NCI-H1048 (cell line): ENCODE measurements at places on chromosomes 6 and 20.

- DNase-seq, result no peak
Observed at GRCh38 chr6:136764517-136764993, 27.7 kb downstream of the MAP3K5 start.

DNA sequence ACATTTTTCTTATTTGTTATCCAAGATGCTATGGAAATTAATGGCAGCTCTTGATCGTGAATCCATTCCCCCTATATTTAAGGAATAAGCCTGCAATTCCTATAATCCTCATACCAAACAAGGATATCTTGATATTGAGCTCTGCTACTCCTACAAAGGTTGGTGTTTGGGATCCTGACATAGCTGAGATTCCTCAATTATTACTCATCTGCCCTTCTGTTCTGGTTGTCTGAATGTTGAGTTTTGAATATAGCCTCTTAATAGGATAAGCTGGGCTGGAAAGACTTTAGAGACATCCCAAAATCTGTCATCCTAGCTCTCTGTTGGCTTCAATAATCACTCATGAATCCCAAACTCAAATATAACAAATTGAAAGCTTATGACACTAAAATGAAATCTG lies 49.9 kb downstream of the CLIC5 start:
- no peak for DNase-seq

DNA sequence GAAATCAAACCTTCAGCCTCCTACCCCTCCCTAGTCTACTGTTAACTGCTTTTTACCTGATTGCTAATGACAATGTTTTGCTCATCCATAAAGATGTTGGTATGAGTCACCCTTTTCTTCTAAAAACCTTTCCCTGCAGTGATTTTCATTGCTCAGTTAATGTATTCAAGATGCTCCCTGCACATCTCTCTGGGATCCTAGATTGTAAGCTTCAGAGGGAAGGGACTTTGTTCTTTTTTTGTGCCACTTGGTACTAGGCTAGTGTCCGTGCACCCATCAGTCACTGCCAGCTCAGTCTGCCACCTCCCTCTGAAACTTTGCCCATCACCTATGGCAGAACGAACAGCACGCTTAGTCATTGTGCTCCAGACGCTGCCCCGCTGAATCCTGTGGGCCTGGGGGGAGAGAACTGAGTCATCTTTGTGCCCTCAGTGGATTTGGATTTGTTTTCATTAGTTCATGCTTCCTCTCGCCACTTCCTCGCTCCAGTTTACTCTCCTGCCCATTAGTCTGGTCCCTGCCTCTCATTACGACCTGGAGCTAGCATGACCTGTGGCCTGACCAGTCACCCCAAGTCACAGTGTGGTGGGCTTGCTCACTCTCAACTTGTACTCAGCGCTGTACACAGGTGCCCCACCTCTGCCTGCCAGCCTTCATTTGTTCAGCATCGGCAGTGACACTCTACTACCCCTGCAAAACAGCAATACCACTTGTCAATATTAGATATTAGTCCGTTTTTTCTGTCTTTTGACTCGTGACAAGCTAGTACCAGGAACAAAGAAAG lies 78.0 kb upstream of the TMEM181 start:
- DNase-seq, result no peak

GRCh38 chr6:46626228-46626909 lies 26.2 kb downstream of the CYP39A1 start:
- no peak for DNase-seq

GRCh38 chr6:80467408-80467807 lies 360.9 kb downstream of the BCKDHB start:
- DNase-seq, result no peak

DNA sequence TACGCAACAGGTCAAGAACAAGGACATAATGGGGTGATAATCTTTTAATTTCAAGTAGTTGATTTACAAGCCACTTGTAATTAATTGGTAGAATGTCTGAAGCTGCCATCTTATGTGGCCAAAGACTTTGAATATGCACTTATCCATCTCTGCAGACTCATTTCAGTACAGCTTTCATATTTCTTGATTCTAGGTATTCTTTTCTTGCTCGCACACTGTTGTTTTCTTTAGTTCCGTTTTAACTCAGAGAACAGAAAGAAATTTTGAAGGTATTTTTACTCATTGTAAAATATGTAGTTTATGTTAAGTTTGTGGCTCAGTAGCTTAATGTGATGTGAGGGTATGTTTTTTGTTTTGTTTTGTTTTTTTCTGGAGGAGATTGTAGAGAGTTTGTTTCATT lies 73.9 kb downstream of the UBR2 start:
- DNase-seq, result no peak

GRCh38 chr20:53975761-53976160 lies 94.6 kb downstream of the BCAS1 start:
- no peak for DNase-seq

- DNase-seq, result no peak
Observed at GRCh38 chr20:44188752-44189151, 1.8 kb upstream of the JPH2 start.
